Activated CD8-positive, alpha-beta memory T cell treated with anti-CD3 and anti-CD28 coated beads, Interleukin-2, amount 50 U/mL, for 48 hours (primary cell): ENCODE measurements at places on chromosomes 5 and 9.

DNA sequence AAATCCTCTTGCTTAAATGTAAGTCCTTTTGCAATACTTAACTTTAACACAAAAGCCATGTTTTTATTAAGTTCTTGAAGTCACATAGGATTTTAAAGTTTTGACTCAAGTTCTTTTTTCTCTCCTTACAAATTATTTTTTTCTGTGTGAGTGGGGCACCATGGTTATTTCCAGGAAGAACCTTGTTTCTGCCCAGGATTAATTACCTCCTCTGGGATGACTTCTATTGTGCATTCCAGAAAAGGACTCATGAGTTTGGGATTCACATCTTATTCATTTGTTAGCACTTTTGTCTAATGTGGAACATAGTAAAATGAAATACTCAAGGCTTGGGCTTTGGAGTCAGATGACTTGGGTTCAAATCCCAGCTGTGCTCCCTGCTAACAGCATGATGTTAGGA, 421.4 kb upstream of the WWC1 start:
- DNase-seq: no peak

- peak; percentile 59 for DNase-seq
These were observed 128.0 kb upstream of the IL12B start for GRCh38 chr5:159458217-159458711.

GRCh38 chr5:74647096-74647495, 6.6 kb upstream of the ENC1 start:
- no peak for DNase-seq

DNA sequence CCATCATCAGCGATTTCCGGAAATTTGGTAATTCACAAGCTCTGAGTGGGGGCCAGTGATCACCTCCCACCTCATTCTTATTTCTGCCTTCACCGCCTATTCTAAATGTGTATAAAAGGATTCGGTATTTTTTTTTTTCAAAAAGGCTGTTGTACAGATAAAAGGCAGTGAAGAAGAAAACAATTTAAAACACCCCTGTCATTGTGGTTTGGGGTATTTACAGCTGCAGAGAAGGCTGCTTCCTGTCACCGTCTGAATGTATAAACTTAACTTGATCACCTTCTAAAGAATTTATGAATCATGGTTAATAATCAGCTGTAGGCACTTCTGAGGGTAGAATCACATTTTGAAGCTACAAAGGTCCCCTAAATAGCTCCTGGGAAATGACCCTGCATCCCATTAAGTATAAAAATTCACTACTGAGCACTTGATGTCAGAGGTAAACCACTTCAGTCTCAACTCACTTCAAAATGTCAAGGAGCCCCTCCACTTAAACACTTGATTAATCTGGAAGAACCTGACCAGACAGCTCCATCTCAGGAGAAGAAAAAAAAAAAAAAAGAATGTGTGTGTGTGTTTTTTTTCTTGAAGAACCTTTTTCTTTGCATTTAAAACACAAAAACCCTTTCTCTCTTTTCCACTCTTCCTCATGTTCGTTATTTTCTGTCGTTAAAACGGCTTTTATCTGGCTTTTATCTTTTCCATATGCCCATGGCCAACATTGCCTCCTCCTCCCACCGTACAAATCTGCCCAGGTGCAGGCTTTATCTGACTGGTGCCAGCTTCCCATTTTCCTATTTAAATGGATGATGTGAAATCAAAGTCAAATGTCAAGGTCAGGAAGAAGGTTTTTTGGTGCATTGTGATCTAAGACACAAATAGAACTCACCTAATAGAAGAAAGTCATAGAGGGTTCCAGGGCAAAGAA, 291.2 kb downstream of the IRX1 start:
- DNase-seq: no peak

- no peak for DNase-seq
These were observed 6.4 kb upstream of the MEF2C start for GRCh38 chr5:88889189-88890069.

DNA sequence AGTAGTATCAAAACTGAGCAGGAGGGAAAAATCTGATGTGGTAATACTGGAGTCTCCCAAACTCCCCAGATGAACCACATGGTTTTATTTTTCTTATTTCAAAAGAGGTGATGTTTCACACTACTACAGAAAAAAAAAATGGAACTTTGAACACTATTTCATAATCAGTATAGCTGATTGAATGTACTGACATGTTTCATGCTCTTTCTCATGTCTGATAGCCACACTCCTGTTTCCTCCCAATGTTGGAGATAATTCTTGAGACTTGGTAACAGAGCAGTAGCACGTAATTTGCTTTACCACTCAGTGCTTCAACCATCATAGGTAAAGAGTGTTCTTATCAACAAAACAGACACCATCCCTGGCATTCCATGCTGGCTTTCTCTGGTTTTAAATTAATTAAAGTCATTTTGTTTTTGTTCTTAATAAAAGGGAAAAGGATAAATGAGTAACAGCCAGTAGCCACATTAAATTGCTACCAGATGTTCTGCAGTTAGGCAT, 85.2 kb downstream of the MUSK start:
- no peak for DNase-seq

GRCh38 chr9:24614070-24614469, 68.4 kb upstream of the IZUMO3 start:
- no peak for DNase-seq

- DNase-seq: no peak
These were observed 42.1 kb downstream of the SLC46A2 start for GRCh38 chr9:112848316-112849151.

DNA sequence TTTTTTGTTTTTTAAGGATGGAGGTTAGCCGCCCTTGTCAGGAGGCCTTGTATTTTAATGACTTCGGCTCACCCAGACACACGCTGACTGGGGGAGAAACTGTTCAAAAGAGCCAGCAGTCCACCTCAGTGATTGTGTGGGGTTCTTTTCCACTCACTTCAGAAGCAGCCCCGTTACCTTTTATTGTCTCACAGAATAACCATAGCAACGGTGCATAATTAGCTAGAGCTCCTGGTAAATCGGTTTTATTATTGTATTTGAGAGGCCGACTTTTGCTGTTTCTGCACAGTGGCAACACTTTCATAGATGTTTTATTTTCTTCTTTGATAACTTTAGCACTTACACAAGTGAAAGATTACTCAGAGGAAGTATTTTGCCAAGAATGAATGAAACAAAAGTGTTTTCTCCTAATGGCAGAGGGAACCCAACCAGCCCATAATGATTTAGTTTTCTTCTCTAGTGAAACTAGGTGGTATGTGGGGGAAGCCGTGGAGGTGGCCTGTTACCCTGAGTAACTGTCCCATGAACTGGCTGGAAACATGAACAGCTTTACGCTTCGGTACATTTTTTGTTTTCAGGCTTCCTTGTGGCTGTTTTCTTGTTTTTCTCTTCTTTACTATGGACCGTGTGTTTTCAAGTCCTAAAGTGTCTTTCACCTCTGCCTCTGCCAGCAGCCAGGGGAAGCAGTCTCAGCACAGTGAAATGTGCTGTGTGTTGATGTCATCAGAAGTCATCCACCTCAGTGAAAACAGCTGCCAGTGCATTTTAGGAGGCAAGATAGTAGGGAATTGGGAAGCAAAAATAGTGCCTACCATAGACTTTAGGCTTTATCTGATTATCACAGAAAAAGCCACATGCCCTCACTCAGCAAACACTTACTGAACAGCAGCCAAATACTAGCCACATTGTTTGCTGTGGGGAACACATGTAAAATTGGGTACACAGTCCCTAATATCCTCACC, 414.7 kb downstream of the KDM4C start:
- DNase-seq: no peak
